Esophagus squamous epithelium (tissue), 5 donors: ENCODE measurements at places on chromosomes 6 and 20. TPM values are rescaled to one million over a fixed set of nuclear protein-coding genes. Genes with fewer than 3 reads are reported as not detected.

The CLDN20 gene
- total RNA-seq = not detected

The CCDC170 gene
- total RNA-seq = 0.70 TPM

The MEP1A gene
- 0.09 TPM for total RNA-seq

The OR2H1 gene
- not detected for total RNA-seq

The ZNF334 gene
- total RNA-seq = 0.27 TPM

GRCh38 chr20:15098351-15098750 is 760.9 kb upstream of the FLRT3 start:
- H3K4me1 ChIP-seq = peaks cover 9% of the 10 kb centered on the region
- H3K27ac ChIP-seq = no peak overlapping the region
- no peak overlapping the region for H3K4me3 ChIP-seq
- H3K36me3 ChIP-seq = no peaks in the 10 kb centered on the region

DNA sequence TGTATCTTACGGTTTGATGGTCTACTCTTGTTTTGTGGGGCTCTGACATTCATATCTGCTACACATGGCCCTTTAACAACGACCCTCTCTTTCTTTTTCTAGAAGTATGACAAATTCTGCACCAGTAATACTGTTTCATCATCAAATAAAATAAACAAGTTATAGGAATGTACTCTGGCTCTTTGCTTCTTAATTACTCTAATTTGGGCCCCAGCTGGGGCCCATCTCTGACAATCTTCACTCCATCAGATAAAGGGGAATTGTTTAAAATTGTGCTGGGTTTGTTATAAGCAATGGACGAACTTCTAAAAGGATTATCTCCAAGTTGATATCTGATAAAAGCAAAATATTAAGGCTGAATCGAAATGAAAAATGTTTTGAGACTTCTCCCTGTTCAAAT is 343.6 kb upstream of the JAG1 start:
- no peaks in the 10 kb centered on the region for H3K27me3 ChIP-seq
- no peak for DNase-seq
- no peaks in the 10 kb centered on the region for H3K36me3 ChIP-seq
- peaks cover 7% of the 10 kb centered on the region for H3K4me1 ChIP-seq
- no peak overlapping the region for H3K27ac ChIP-seq

- DNase-seq = no peak
- no peaks in the 10 kb centered on the region for H3K36me3 ChIP-seq
- no peaks in the 10 kb centered on the region for H3K4me1 ChIP-seq
- no peak overlapping the region for H3K27ac ChIP-seq
- H3K27me3 ChIP-seq = peaks cover 52% of the 10 kb centered on the region
Observed at GRCh38 chr6:39085129-39085797, 29.7 kb downstream of the SAYSD1 start.

The SYNDIG1 gene
- not detected for total RNA-seq

- H3K4me1 ChIP-seq = no peaks in the 10 kb centered on the region
- H3K4me3 ChIP-seq = no peak overlapping the region
- no peak overlapping the region for H3K27ac ChIP-seq
- DNase-seq = no peak
- H3K27me3 ChIP-seq = peaks cover 28% of the 10 kb centered on the region
Observed at GRCh38 chr20:58755062-58755697, 62.6 kb downstream of the NPEPL1 start.

GRCh38 chr20:55079917-55080316 is 604.5 kb downstream of the DOK5 start:
- H3K27me3 ChIP-seq = no peaks in the 10 kb centered on the region
- no peak for DNase-seq
- no peaks in the 10 kb centered on the region for H3K36me3 ChIP-seq
- no peak overlapping the region for H3K27ac ChIP-seq
- H3K4me1 ChIP-seq = no peaks in the 10 kb centered on the region

GRCh38 chr6:146850981-146851380 is 252.2 kb downstream of the ADGB start:
- H3K27me3 ChIP-seq = no peaks in the 10 kb centered on the region
- H3K36me3 ChIP-seq = no peaks in the 10 kb centered on the region
- H3K4me1 ChIP-seq = no peaks in the 10 kb centered on the region

The PCSK2 gene
- total RNA-seq = not detected

The HMGCLL1 gene
- total RNA-seq = 0.76 TPM
